ENCODE measurements at places on chromosomes 4 and X. TPM values are rescaled to one million over a fixed set of nuclear protein-coding genes. Genes with fewer than 3 reads are reported as not detected.

GRCh38 chr4:39319676-39320075 is 46.5 kb downstream of the RFC1 start:
- DNase-seq = peak; percentile 89

- peak; percentile 74 for DNase-seq
Measured at GRCh38 chr4:15398732-15399131, 29.1 kb upstream of the C1QTNF7 start.

GRCh38 chr4:77801260-77801608 is 17.9 kb downstream of the CNOT6L start:
- no peak for DNase-seq

DNA sequence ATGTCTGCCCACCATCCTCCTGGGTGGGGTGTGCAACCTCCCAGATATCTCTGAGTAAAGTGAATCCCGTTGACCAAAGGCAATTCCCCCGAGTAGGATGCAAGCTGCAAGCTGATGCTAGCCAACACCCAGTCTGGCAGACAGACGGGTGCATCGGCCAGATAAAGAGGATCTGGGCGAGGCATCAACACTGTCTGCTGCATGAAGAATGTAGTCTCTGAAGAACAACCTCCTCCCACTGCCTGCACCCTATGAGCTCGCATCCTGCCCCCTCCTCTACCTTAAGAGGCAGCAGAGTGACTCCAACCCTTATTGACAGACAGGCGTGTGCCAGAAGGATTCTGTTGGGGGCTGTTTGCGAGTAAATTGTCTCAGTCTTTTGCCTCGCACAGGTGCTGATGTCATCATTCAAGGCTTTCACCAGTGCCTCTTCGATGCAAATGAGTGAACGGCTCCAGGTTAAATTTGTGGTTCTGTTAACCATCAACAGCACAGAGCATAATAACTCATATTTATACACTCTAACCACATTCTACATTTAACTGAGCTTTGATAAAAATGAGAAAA is 546.9 kb downstream of the BCOR start:
- DNase-seq = no peak

GRCh38 chrX:30657196-30658161 is 4.3 kb downstream of the GK start:
- DNase-seq = peak; percentile 36

DNA sequence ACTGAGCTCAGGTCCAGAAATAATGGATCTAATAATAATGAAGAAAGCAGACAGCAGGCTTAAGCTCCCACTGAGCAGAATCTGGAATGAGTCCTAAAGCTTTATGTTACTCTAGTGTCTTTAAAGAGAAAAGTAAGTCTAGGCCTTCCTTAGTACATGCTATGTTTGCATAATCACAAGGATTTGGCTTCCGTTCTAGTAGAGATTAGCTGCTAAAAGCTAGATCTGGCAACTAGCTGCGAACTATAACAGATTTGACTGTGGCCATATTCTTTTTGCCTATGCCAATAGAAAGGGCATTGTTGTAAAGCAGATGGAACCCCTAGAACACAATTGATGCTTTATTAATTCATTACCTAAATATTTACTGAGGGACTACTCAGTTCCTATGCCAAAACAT is 19.0 kb downstream of the COX7B2 start:
- DNase-seq = no peak

- DNase-seq = no peak
Measured at GRCh38 chrX:70470850-70471289, 26.2 kb downstream of the DLG3 start.

DNA sequence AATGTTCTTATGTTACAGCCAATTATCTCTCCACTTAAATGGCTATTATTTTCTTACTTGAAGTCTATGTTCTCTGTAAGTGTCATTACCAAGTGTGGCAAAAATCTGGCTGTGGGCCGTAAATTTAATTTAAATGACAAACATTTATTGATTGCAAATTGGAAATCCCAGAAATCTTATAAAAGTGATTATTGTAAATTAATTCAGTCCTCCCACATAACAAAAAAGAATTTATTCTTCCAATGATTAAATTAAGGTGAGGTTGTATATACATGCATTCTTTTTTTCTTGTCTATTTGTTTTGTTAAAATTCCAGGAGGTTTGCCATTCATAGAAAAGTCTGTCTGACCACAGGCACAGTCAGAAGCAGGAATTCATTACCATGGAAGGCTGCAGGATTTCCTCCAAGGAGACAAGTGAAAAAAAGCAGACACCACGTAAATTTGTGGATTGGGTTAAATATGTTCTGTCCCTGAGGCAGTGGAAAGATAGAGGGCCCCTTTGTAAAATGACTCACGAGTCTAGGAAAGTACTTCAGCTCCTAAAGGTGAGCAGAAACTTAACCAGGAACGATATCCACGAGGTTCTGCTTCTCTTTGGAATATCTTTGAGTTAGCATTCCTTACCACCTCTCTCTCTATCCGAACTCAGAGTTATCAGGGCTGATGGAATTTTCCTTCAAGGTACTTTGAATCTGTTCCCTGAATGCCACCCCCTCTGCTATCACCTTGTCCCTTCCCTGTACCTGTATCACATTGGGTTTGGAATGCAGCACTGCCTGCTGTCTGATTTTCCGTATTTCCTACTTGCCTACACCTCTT is 10.7 kb downstream of the PPARGC1A start:
- DNase-seq = no peak

DNA sequence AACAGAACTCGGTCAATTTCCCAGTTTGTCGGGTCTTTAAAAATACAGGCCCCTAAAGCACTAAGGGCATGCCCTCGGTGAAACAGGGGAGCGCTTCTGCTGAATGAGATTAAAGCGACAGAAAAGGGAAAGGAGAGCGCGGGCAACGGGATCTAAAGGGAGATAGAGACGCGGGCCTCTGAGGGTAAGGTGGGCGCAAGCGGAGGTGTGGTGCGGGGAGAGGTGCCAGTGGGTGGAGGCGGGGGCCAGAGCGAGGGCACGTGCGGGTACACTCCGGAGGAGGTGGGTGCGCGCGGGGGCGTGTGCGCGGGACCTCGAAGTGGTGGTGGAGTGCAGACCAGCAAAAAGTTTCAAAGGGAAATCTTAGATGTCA is 787 bp upstream of the TET2 start:
- no peak for DNase-seq

DNA sequence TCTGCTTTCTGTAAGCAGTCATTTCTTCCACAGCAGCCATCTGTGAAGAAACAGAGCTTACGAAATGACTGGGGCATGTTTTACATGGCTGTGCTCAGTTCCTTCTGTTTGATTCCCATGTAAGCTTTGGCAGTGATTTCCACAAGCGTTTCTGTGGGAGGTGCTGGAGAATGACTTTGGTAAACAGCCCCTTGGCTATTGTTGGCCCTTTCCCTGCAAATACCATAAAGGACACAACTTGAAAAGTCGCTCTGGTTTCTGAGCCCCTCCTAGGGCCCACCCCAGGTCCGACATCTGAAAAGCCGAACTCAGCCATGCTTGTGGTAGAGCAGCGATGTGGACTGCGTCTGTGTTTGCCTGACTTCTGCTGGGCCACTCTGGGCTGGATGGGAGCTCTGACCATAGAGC is 3.7 kb downstream of the LIMCH1 start:
- DNase-seq = peak; percentile 70

DNA sequence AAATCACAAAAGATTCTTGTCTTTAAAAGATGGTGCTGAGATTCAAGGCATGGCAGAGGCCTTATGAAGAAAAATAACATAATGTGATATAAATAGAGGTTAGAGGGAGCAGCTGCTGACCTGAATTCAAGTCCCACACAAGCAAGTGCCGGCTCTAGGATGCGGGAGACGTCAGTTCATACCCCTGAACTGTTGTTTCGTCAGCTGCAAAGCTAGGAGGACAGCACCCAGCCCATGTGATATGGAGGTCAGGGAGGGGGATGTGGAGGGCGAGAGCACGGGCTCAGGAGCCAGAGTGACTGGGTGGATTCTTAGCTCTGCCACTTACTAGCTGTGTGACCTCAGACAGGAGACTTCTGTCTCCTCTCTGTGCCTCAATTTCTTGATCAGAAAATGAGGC is 77.9 kb downstream of the JAKMIP1 start:
- DNase-seq = no peak

GRCh38 chr4:31674313-31674947 is 954.3 kb downstream of the PCDH7 start:
- DNase-seq = peak; percentile 43

DNA sequence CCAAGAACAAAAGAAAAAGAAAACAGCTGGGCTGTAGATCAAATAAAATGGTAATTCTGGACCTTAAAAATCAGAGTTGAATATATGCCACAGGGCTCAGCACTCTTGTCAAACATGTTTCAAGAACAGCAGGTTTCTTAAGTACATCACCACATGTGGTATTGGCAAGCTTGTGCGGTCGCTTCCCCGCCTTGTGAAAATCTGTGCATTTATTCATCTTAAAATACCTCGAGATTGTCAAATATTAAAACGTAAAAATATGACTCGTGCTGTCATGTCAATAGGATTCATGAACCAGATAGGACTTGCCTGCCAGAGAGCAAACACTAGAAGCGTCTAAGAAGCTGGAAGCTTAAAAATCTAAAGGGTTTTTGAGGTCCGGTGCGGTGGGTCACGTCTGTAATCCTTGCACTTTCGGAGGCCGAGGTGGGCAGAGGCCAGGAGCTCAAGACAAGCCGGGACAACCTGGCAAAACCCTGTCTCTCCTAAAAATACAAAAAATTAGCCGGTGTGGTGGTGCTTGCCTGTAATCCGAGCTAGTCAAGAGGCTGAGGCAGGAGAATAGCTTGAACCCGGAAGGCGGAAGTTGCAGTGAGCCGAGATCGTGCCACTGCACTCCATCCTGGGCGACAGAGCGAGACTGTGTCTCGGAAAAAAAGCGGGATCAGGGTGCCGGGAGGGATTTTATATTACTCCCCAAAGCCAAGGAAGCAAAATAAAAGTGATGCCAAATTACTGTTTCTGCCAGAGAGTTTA is 40.2 kb upstream of the TMEM154 start:
- no peak for DNase-seq

GRCh38 chrX:14672611-14673172 is 143.4 kb downstream of the GLRA2 start:
- no peak for DNase-seq

- DNase-seq = no peak
Measured at GRCh38 chr4:129138810-129139496, 43.0 kb downstream of the C4orf33 start.

GRCh38 chr4:141220691-141221659 is at the start of gene ZNF330:
Gene ZNF330 (plus strand): TSS chr4:141220895. CDS start chr4:141222372, 1,477 bp downstream.
- peak; percentile 91 for DNase-seq

DNA sequence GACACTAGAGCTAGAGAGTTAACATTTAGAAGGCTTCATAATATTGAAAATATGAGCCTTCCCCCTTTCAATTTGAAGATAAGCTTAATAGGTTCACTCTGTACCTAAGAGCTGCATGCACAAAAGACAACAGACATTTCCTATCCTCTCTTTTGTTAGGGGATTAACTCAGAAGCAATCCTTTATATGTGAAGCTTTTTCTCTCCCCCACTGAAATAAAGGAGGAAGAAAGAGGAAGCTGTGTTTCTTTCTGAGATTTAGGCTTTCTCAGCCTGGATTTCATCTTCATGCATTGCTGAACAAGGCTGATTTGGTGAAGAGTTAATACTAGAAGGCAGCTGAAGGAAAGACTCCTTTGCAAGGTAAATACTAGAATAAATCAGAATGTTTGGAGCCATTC is 21.0 kb upstream of the CABS1 start:
- no peak for DNase-seq

GRCh38 chr4:100989401-100989800 is 357.9 kb downstream of the PPP3CA start:
- no peak for DNase-seq

DNA sequence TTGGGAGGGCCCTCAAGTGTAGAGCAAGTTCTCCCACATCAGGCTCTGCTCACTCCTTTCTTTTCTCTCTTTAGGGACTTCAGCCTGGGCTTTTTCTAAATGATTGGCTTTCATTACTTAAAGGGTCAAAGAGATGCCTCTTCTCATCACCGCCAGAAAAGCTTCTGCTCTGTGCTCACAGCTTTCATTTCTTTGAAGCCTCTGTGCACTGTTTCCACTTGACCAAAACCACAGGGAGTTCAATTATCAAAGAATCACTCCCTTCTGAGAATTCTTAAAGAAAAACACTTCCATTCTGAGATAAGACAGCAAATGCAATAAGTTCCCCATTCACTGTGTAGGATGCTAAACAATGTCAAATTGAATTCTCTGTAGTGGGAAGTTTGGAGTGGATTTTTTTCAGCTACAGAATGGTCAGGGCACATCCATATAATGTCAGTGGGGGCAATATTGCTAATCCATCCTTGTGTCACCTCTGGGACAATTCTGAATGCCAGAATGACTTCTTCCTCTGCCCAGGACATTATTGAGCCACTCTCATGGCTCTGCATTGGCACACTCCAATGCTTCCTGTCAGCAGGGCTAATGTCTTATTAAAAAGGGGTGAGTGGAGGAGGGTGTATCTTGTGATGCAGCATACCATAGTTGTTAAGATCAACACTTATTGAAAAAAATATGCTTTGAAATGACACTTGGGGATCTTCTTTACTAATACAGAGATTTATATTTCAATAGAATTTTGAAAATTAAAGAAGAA is 217.6 kb downstream of the SNCA start:
- no peak for DNase-seq

GRCh38 chr4:99927566-99927965 is 18.9 kb downstream of the DNAJB14 start:
- no peak for DNase-seq

DNA sequence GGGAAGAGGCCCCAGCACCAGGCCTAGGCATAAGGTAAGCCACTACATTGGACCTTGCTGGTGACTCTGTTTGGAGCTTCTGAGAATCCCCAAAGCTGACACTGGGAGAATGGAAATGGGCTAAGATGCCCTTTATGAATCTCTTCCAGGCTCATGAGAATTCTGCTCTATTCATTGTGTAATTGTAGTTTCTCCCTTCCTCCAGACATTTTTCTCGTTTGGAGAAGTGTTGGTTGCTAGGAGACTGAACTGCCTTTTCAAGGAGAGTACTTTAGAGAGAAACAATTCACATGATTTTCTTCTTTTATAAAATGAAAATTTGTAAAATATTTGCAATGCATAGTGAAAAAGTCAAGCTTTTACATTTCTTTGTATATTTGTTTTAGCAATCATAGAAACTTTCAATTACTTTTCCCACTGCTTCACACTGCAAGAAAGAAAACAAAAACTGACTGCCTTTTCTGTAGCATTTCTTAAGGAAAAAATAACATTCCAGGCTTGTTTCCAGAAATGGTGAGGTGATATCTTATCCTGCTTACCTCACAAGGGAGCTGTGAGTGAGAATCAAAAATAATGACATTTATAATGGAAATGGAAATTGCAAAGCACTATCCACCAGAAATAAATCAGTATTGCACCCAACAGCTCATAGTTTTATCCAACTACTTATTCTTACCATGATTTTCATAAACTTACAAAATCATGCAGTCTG is 24.9 kb upstream of the DCHS2 start:
- no peak for DNase-seq

- DNase-seq = no peak
Measured at GRCh38 chr4:163284304-163284703, 48.1 kb downstream of the NPY1R start.

Gene RASGEF1B
- 5.4 TPM for total RNA-seq

Gene BMP3
- not detected for total RNA-seq

Gene BGN
- 1.4 TPM for total RNA-seq

Gene HMX1
- not detected for total RNA-seq

Gene RS1
- total RNA-seq = not detected
